ENCODE measurements at places on chromosomes 11 and 22.

- no peak for DNase-seq
Observed at GRCh38 chr11:57979532-57980079, 44.1 kb upstream of the OR9Q1 start.

GRCh38 chr11:64619811-64620380, 28.9 kb downstream of the SLC22A12 start:
- DNase-seq: peak; percentile 54

GRCh38 chr11:6200975-6201374, 2.0 kb downstream of the OR52W1 start:
- DNase-seq: no peak

DNA sequence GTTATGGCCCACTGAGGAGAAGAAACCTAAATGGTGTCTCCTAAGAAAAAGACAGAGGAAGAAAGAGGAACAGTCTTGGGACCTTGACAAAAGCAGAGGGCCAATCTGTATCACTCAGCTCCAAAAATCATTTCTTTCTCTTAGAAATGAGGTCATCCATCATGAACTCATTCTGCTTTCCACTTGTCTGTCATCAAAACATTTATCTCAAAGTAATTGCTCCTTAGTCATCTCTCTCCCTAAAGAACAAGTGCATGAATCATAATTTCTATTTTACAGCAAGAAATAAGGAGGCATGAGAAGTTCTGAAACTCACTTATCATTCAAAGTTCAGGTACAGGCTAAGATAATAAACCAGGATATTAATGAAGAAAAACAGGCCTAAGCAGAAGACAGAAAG, 375.6 kb downstream of the KCNA4 start:
- DNase-seq: no peak

DNA sequence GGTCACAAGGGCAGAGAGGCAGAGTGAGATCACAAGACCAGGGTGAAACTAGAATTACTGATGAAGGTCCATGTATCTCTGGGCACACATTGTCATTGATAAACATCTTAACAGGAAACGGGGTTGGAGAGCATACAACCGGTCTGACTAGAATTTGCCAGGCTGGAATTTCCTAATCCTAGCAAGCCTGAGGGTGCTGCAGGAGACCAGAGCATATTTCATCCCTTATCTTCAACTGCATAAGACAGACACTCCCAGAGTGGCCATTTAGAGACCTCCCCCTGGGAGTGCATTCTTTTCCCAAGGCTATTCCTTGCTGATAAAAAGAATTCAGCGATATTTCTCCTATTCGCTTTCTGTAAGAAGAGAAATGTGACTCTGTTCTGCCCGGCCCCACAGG, 84.6 kb upstream of the IZUMO1R start:
- DNase-seq: no peak

- no peak for DNase-seq
Observed at GRCh38 chr11:75469785-75470405, 36.9 kb upstream of the KLHL35 start.

GRCh38 chr22:47286590-47286989, 524.1 kb downstream of the TBC1D22A start:
- DNase-seq: no peak

GRCh38 chr11:22522225-22522624, 103.4 kb downstream of the FANCF start:
- no peak for DNase-seq

DNA sequence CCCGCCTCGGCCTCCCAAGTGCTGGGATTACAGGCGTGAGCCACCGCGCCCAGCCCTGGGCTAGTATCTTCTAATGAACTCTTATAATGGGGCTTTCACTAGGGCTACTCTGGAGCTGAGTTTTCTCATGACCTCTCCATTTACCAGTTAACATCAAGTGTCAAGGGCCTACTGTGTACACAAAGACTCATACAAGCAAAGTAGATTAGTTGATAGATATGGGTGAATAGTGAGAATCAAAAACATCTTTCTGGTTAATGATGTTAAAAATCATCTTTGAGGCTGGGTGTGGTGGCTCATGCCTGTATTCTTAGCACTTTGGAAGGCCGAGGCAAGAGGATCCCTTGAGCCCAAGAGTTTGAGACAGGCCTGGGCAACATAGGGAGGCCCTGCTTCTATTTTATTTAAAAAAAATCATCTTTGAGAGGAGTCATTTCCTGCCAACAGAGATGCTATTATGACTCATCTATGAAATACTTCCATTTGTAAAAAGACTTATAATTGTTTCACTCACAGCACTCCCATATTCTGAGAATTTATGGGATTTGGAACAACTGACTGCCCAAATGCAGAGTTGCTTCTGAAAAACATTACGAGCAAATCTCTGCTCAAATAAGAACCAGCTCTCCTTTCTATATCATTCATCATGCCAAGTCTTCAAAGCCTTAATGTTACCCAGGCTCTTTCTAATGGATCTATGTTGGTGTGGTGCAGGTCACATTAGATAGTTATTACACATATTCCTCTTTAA, 57.0 kb downstream of the GDPD4 start:
- peak; percentile 6 for DNase-seq

DNA sequence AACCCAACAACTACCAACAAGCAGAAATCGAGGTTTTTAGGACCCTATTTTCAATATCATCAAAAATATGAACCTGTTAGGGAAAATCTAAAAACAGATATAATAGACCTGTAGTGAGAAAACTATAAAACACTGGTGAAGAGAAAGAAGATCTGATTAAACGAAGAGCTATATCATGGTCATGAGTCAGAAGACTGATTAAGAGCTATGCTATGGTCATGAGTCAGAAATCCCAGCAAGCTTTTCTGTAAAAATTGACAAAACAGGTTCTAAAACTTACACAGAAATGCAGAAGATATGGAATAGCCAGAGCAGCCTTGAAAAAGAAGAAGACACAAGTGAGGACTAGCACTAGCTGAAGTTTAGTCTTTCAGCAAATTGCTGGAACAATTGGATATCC, 345.0 kb downstream of the TBC1D22A start:
- DNase-seq: no peak

DNA sequence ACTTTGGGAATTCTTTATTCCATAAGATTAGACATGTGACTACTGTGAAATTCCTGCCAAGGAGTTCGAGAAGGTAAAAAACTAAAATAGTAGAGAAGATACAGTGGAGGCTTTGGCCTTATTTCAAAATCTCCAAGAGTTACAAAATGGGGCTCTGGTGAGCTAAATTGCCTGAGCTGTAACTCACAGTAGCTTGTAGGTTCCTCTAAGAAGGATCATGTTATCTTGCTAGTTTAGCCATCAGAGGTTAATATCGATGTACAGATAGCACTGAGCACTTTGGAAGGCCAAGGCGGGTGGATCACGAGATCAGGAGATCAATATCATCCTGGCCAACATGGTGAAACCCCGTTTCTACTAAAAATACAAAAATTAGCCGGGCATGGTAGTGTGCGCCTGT, 81.1 kb downstream of the USP35 start:
- DNase-seq: no peak

GRCh38 chr11:14655435-14655834, 11.8 kb downstream of the PDE3B start:
- DNase-seq: no peak
